ENCODE measurements at places on chromosomes 16 and 17. TPM values are rescaled to one million over a fixed set of nuclear protein-coding genes. Genes with fewer than 3 reads are reported as not detected.

DNA sequence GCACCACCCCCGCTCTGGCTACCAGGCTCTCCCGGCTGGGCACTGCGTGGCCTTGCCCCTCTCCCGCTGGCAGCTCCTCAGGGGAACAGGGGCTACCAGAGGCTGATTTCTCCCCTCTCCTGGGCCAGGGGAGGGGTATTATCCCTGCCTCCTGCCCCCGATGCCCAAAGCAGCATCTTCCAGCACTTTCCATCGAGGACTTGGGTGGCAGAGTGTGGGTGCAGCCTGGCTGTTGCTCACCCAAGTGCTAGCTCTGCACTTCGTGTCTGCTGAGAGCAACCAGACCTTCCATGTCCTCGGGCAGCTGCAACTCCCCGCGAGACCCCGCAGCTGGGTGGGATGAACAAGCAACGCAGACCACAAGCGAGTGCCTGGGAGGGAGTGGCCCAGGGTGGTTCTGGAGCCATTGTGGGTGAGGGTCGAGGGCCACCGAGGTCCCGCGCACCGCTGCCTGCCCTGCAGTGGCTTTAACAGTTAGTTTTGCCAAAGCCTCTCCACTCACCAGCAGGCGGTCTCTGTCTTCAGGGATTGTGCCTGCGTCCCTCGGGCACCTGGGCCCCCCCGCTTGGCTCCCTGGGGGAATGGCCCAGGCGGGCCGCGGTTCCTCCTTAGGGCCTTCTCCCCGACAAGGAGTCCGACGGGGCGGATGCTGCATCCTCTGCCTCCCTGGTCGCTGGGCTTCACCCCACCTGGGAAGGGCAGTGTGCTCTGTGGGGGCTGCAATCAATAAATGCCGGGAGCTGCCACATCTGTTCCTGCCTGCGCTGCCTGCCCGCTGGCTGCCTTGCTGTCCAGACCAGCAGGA is 8.4 kb downstream of the SLC25A10 start:
- H3K36me3 ChIP-seq, result no peaks in the 10 kb centered on the region
- no peak overlapping the region for H3K4me3 ChIP-seq

DNA sequence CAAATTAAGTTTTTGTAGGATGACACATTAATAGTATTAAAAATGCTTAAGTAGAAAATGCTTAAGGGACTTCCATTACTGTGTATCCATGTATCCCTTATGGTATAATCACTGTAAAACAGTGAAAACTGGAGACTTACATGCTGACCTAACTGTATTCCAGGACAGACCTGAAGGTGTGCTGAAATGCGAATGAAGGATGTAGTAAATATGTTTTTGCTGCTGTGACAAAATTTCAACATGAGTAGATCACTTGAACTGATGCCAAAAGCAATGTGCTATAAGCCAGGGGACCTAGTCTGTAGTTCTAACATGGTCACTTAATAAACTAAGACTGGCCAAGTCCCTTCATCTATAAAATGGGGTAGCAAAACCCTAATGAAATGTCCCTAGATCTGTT is 142.0 kb upstream of the CORO6 start:
- H3K4me3 ChIP-seq, result no peak overlapping the region
- no peak for DNase-seq
- no peaks in the 10 kb centered on the region for H3K36me3 ChIP-seq
- H3K4me1 ChIP-seq, result peaks cover 8% of the 10 kb centered on the region
- no peaks in the 10 kb centered on the region for H3K27me3 ChIP-seq
- no peak overlapping the region for H3K27ac ChIP-seq

DNA sequence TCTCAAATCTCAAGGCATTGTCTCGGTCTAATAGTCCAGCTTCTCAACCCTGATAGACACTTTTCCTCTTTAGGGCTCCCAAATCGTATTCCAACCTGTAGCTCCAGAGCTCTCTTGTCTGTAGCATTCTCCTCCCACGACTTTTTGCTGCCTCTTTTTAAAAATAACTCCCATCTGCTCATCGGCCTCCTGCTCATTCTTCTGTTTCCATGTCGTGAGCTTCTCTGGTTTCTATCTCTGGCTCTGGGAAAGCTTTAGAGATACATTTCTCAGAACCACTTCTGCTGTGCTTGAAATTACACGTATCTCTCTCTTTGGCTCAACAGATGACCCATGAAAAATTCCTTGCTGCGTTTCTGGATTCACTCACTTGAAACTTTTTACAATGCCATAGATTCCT is 609.6 kb upstream of the C16orf82 start:
- H3K36me3 ChIP-seq, result no peaks in the 10 kb centered on the region
- no peak for DNase-seq
- no peak overlapping the region for H3K27ac ChIP-seq
- H3K4me3 ChIP-seq, result no peak overlapping the region
- H3K27me3 ChIP-seq, result no peaks in the 10 kb centered on the region

DNA sequence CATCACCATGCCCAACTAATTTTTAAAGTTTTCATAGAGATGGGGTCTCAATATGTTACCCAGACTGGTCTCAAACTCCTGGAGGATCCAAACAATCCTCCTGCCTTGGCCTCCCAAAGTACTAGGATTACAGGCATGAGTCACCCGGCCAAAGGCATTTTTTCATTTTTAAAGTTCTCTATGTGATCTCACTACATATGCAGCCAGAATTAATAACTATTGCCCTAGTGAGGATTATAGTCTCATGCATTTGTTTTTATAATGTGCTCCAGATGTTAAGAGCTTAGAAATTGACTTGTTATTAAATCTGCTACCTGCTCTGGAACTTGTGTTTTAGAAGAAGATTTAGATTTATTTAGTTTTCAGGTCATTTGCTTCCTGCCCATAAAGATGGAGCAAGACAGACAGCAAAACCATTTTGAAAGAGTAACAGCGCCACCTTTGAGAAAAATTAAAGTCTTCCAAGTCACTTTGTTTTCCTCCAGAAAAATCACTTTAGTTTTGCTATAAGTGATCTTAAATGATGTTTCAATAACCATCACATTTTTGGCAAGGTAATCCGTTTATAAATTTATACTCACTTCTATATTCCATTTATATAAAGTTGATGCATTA is 79.5 kb downstream of the CA4 start:
- no peaks in the 10 kb centered on the region for H3K27me3 ChIP-seq
- peaks cover 3% of the 10 kb centered on the region for H3K36me3 ChIP-seq
- no peak overlapping the region for H3K4me3 ChIP-seq
- no peak for DNase-seq

- H3K4me3 ChIP-seq, result no peak overlapping the region
- H3K27me3 ChIP-seq, result no peaks in the 10 kb centered on the region
- H3K4me1 ChIP-seq, result peaks cover 6% of the 10 kb centered on the region
Measured at GRCh38 chr17:76147211-76148014, 6.4 kb upstream of the FOXJ1 start.

- H3K4me3 ChIP-seq, result no peak overlapping the region
- DNase-seq, result no peak
- H3K27me3 ChIP-seq, result no peaks in the 10 kb centered on the region
- no peaks in the 10 kb centered on the region for H3K36me3 ChIP-seq
Measured at GRCh38 chr16:56212144-56212543, 20.9 kb downstream of the GNAO1 start.

DNA sequence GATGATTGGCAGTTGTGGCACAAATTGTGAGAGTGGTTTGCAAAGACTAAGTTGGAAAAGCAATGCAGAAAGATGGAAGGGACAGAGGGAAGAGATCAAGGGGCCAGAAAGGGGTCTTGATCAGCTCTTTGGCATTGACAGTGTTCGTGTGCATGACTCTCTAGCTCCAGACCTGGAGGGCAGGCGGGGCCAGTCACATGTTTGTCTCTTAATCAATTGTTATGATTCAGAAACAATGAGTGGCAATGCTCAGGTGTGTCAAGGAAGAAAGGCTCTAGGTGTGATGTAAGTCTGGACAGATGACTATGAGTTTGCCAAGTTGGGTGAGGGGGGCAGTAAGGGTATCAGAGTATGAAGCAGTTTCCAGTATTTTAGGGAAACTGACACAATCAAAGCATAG is 32.1 kb downstream of the WSB1 start:
- H3K27ac ChIP-seq, result no peak overlapping the region
- peaks cover 28% of the 10 kb centered on the region for H3K4me1 ChIP-seq
- no peaks in the 10 kb centered on the region for H3K27me3 ChIP-seq

- no peak for DNase-seq
- H3K4me1 ChIP-seq, result peaks cover 1% of the 10 kb centered on the region
- no peak overlapping the region for H3K27ac ChIP-seq
- H3K27me3 ChIP-seq, result no peaks in the 10 kb centered on the region
Measured at GRCh38 chr17:32882734-32883133, 5.8 kb upstream of the MYO1D start.

- H3K27ac ChIP-seq, result no peak overlapping the region
- no peaks in the 10 kb centered on the region for H3K27me3 ChIP-seq
- DNase-seq, result no peak
- H3K4me1 ChIP-seq, result no peaks in the 10 kb centered on the region
Measured at GRCh38 chr17:81183807-81184206, 17.8 kb upstream of the AATK start.

DNA sequence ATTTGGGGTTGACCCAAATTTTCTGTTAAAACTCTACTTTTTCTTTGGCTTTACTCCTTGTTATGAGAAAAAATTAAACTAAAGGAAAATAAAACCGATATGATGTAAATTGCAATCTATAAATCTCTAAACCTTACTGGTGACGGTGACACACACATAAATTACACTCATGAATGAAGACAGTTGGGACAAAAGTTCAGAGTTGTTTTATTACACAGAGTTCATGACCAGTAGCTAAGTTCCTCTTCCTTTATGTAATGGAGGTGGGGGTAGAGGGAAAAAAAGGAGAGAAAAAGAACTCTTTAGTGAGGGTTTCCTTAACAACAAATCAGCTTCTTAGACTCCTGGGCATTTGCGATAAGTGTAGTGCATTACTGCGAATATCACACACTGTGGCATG is 220.7 kb downstream of the KCNJ2 start:
- no peaks in the 10 kb centered on the region for H3K27me3 ChIP-seq
- no peaks in the 10 kb centered on the region for H3K4me1 ChIP-seq
- H3K4me3 ChIP-seq, result no peak overlapping the region
- no peaks in the 10 kb centered on the region for H3K36me3 ChIP-seq
- no peak for DNase-seq

DNA sequence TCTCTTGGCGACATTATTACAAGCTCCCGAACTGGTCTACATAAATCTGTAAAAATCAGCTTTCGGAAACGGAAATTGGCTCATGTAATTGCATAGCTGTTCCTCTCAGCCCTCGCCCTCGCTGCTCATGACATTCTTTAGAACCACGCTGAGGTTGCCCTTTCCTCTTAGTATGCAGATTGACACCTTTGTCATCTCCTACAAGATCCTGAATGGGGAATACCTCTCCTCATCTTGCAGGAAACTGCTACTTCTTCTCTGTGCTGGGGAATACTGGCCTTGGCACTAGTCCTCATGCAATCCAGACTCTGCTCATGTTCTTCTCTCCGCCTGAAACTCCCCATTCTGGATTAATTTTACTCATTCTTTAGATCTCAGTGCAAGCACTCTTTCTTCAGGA is 22.2 kb upstream of the CDH8 start:
- H3K4me3 ChIP-seq, result no peak overlapping the region
- no peaks in the 10 kb centered on the region for H3K27me3 ChIP-seq

DNA sequence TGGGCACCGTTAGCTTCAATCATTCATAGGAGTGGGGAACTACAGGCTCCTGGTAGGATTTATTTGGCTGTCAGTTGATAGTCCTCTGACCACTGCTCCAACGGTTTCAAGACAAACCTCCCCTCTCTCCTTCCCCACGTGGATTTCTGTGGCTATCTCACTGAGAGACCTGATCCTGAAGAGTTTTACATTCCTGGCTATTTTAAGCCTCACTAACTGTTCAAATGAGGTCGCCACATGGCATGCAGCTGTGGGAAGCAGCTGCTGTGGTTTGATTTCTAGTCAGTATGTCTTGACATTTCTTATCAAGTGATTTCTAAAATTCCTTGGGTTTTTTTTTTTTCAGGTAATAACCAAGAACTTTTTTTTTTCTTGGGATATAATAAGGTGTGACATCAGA is 38.3 kb downstream of the CDK5R1 start:
- no peaks in the 10 kb centered on the region for H3K36me3 ChIP-seq
- H3K4me3 ChIP-seq, result no peak overlapping the region
- H3K4me1 ChIP-seq, result peaks cover under 1% of the 10 kb centered on the region
- no peak overlapping the region for H3K27ac ChIP-seq
- no peak for DNase-seq

- peaks cover 4% of the 10 kb centered on the region for H3K4me1 ChIP-seq
- H3K27ac ChIP-seq, result no peak overlapping the region
- H3K4me3 ChIP-seq, result peak overlapping the region; percentile 13
- DNase-seq, result peak; percentile 78
- H3K36me3 ChIP-seq, result no peaks in the 10 kb centered on the region
Measured at GRCh38 chr16:9008601-9009260, 45.0 kb upstream of the USP7 start.

DNA sequence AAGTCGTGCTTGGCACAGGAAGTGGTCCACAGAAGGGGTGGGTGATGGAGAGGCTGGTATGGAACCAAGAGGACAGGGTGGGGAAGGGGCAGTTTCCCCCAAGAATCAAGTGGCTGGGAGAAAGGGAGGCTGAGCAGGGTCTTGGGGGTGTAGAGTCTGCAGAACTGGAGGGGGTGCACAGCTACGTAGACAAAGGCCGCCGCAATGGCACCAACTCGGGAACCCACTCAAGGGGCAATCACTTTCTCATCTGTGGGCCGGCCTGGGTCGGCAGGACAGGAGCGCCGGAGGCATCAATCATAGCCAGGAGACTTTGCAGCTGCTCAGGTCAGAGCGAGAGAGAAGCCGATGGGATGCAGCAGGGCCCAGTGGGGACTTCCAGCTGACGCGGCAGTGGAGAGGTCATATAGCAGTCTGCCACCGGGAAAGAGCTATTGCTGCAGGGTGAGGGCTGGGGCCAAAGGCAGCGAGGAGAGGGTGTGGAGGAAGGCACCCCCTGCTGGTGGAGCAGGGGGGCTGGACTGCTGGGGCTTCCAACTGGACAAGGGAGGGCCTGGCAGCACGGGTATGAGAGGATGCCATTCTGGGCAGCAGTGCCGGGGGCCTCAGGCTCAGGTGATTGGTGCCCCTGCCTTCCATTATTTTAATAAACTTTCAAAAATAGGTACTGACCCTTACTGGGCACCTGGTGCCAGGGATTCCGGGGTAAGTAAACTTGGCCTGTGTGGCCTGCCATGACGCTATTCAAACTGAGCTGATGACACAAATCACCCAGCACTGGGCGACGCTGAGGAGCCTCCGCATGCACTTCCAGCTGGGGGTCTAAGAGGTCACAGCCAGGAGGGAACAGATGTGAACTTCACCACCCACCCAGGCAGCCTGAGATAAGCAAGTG is 52.5 kb upstream of the MTSS2 start:
- DNase-seq, result peak; percentile 94
- no peak overlapping the region for H3K4me3 ChIP-seq
- H3K36me3 ChIP-seq, result peaks cover 6% of the 10 kb centered on the region
- H3K27ac ChIP-seq, result peak overlapping the region; percentile 91
- no peaks in the 10 kb centered on the region for H3K4me1 ChIP-seq

The MPV17L gene
- total RNA-seq, result 10.2 TPM

The C17orf50 gene
- not detected for total RNA-seq

The SNAI3 gene
- total RNA-seq, result not detected

The CSH1 gene
- total RNA-seq, result not detected

The CD7 gene
- 4.3 TPM for total RNA-seq

The ADAD2 gene
- total RNA-seq, result not detected

The TMEM132E gene
- not detected for total RNA-seq

The ADGRG1 gene
- 8.0 TPM for total RNA-seq

The CFAP119 gene
- 2.8 TPM for total RNA-seq

The ZNF385C gene
- total RNA-seq, result 0.33 TPM

The TPSG1 gene
- total RNA-seq, result not detected

The CD300LB gene
- 0.33 TPM for total RNA-seq

The MMP25 gene
- total RNA-seq, result not detected
